ENCODE measurements at places on chromosomes 16 and 17. TPM values are rescaled to one million over a fixed set of nuclear protein-coding genes. Genes with fewer than 3 reads are reported as not detected.

DNA sequence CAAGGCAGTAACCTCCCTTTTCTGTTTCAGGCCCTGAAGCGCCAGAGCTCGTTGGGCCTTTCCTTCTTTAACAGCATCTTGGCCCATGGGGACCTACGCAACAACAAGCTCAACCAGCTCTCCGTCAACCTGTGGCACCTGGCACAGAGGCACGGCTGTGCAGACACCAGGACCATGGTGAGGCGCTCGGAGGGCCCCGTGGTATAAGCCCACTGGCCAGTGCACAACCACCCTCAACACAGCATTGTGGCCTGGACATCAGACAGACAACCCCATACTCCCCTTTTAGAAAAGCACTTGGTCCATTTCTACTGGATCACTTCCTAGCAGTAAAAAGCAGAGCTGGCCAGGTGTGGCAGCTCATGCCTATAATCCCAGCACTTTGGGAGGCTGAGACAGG, 18.6 kb downstream of the KNOP1 start:
- no peak for DNase-seq

- peak; percentile 87 for DNase-seq
These were observed 43.2 kb downstream of the C16orf82 start for GRCh38 chr16:27109666-27110523.

DNA sequence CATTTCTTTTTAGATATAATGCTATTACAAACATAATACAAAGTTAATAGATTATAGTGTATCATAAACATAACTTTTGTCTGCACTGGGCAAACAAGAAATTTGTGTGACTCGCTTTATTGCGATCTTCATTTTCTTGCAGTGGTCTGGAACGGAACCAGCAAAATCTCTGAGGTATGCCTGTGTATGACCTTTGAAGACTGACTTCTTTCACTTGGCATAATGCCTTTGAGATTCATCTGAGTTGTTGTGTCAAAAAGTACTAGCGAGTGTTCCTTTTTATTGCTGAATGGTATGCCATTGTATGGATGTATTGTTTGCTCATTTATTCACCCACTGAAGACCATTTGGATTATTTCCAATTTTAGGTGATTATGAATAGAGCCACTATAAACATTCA, 69.2 kb downstream of the TANC2 start:
- DNase-seq: no peak

DNA sequence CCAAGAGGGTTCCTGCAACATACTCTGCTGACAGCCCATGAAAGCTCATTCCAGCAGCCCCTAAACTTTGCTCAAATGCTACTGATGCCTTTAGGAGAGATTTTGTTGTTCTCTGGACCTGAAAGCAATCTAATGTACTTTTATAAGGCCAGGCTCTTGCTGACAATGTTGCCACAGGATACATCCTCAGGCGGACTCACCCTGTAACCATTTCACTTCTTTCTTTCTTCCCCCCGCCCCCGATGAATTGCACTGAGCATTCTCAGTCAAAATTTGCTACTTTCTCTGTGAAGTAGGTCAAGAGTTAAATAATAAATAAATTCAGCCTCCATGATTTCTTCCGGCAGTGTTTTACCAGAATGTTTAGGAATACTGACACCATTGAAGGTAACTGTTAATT, 1.5 kb downstream of the GAS7 start:
- DNase-seq: no peak

DNA sequence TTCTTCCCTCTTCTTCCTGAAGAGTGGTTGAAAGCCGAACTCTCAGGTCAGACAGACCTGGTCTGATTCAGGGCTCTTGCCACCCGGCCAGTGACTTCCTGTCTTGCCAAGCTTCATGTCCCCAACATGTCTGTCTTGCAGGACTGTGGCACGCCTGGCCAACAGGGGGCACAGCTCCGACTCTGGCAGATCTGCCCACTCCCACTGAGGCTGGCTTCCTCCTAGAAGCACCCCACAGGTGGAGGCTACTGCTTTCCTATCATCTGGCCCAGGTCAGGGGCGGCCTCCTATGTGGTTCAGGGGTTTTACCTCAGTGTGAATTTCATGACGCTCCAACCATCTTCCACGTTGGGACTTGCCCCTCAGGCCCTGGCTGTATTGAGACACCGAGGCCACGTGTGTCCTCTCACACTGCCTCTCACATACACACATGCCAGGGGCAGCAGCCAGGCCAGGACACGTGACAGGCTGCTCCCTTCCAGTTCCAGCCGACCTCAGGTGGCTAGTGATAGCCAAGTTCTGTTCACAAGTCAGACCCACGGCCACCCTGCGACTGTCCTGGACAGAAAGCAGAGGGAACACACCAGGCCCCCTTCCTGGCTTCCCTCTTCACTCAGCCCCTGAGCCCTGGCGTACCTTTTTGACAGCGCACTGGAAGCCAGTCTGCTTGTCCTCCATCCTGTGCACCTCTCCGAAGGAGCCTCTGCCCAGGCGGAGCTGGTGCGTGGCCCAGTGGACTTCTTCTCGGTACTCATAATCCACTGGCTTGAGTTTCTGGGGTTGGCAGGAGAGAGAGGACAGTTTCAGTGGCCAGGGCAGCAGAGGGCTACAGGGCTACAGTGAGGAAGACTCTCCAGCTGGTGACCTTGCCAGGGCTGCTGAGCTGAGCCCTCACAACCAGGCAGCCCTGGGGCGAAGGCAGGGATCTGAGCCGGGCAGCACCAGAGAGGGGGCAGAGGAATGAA, 22.6 kb upstream of the SPATA32 start:
- peak; percentile 88 for DNase-seq

GRCh38 chr17:55172612-55173011, 92.1 kb upstream of the HLF start:
- no peak for DNase-seq

DNA sequence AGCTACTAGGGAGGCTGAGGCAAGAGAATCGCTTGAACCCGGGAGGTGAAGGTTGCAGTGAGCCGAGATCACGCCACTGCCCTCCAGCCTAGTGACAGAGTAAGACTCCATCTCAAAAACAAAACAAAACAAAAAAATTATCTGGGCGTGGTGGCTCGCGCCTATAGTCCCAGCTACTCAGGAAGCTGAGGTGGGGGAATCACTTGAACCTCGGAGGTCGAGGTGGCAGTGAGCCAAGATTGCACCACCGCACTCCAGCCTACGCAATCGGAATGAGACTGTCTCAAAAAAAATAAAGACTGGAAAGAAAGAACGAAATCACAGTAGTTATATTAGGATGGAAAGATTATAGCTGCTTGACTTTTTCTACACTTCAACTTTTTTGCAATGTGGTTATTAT, 18.9 kb downstream of the COG1 start:
- DNase-seq: no peak

The DOC2A gene
- 0.35 TPM for total RNA-seq

DNA sequence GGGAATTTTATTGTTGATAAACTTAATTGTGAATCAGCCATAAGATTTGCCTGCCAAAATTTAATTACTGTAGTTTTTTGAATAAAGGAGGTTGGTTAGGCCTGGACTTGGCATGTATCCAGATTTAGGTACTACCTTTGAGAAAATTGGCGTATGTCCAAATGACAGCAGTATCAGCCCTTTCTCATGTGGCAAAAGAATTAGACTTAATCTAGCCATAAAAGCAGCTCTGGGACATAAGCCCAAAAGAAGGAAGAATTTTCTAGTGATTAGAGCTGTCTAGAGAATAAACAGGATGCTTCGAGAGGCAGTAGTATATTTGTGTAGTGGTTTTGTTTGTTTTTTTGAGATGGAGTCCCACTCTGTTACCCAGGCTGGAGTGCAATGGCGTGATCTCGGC, 27.7 kb downstream of the PPM1E start:
- DNase-seq: no peak

- DNase-seq: no peak
These were observed 58.3 kb downstream of the TNRC6C start for GRCh38 chr17:78016852-78017251.

GRCh38 chr17:1398028-1398427, 2.0 kb downstream of the YWHAE start:
- no peak for DNase-seq

The SSTR5 gene
- total RNA-seq: 14.7 TPM

DNA sequence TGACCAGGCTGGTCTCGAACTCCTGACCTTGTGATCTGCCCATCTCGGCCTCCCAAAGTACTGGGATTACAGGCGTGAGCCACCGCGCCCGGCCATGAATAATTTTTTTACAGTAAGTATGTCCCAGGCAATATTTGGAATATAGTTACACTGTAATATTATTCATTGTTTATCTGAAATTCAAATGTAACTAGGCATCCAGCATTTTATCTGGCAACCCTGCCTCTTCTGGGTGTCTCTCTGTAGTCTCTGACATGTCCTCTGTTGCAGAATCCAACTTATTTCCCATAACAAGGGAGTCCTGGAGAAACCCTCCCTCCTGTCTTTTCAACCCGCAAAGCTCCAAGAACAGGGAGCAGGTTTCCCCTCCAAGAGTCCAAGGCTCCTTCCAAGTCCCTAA, 36.9 kb upstream of the MYH10 start:
- DNase-seq: no peak

GRCh38 chr16:86502856-86503748, 7.2 kb upstream of the FOXF1 start:
- no peak for DNase-seq

GRCh38 chr16:84329016-84329415, 34.3 kb downstream of the WFDC1 start:
- no peak for DNase-seq

DNA sequence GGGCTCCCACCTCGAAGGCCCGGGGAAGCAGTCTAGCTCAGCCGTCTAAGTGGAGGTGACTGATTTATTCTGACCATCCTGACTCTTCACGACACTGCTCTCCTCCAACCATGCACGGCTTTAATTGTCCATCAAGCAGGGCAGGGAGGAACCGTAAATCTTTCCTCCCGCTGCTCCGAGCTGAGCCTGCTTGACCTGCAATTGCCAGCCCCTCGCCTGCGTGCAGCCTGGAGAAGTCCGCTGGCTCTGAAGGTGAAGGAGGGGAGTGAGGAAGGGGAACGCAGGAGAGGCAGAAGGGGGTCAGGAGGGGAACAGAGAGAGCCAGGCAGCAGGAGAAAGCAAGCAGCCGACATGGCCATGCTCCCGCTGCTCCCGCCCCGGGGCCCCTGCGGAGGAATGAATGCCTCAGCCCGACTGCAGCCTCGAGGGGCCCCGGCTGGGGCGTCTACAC, 10.1 kb downstream of the RBFOX3 start:
- DNase-seq: no peak

The GH1 gene
- total RNA-seq: not detected

The CRISPLD2 gene
- total RNA-seq: 38.1 TPM

DNA sequence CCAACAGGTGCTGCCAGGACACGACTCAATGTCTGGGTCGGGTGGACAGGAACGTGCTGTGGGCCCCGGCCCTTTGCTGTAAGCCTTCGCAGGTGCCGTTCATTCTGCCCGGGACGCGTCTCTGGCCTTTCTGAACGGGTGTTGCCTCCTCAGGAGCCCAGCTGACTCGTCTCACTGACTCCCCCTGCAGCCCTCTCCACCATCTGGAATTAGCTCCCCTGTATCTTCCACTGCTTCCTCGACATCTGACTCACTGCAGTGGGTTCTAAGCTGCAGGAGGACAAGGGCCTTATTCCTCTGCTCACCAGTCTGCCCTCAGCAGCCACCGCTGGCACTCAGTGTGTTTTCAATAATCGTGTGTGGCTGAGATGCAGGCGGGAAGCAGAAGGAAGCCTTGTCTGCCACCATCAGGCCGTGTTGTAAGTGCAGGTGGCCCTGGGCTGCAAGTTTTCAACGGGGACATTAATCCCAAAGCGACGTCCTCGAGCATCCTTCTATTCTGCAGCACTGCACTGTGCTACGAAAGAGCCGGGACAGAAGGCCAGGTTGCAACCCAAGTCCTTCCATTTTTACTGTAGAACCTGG, 256.2 kb downstream of the FOXL1 start:
- DNase-seq: no peak

DNA sequence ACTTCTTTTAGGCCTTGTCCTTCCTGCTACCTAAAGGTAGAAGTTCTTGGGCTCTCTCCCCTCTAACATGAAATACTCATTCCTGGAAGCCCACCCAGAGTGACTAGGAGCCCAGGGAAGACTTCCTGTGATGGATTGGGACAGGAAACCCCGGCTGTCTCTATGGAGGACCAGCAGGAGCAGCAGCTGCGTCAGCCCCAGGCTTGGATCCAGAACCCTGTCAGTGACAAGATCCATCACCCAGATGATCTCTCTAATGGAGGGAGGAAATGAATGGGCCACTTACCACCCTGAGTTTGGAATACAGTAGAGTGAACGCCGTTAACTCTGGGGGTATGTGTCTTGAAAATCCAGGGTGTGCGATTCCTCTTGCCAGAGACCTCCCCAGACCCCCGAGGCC, 195.7 kb upstream of the WSCD1 start:
- DNase-seq: no peak

GRCh38 chr16:47317465-47318240, 143.2 kb downstream of the ITFG1 start:
- DNase-seq: no peak

The FAM117A gene
- 10.3 TPM for total RNA-seq

- peak; percentile 79 for DNase-seq
These were observed 5.3 kb downstream of the RPL13 start for GRCh38 chr16:89565506-89566372.

The PABPN1L gene
- total RNA-seq: not detected

GRCh38 chr16:30184891-30185682, 1.7 kb downstream of the CORO1A start:
- no peak for DNase-seq

GRCh38 chr17:57366177-57366557, 109.8 kb downstream of the MSI2 start:
- no peak for DNase-seq
